ENCODE measurements at places on chromosomes 6 and 20. TPM values are rescaled to one million over a fixed set of nuclear protein-coding genes. Genes with fewer than 3 reads are reported as not detected.
A peak's percentile ranks its signal among the peaks of the same experiment; 100 is the strongest.

DNA sequence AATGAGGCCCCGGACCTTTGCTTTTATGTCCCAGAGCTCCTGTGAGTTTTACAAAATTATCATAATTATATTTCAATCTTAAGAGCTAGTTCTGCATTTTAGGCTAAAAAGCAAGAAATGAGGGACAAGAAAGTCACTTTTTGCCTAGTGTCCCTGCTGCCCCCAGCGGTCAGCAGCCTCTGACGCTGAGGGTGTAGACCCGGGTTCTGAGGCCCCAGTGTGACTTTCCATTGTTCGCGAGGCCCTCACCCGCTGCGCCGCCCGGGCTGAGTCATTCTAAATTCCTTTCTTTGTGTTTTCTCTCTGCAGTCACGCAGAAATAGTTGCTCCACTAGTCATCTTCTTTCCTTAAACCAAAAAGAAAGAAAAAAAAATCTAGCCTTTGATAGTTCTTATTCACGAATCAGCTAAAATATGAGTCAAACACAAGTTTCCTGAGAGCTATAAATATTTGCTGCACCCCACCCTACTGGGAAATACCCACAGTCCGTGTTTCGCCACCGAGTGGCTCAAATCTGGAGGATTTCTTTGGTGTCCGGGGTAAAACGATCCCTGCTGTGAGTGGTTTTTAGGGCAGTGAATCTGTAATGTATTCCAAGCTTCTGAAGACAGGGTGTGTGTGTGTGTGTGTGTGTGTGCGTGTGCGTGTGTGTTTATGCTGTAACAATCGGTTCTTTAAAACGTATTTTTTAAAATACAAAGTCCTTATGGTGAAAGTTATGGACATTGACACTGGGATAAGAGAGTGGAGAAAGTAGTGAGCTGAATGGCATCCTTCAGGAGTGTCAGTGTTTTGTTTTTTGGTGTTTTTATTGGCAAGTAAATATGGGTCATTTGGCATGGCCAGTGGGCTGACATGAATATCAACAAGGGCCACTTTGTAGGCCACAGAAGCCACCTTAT is 59.7 kb upstream of the EEF1A1 start:
- peak; percentile 90 for DNase-seq

The STMND1 gene
- total RNA-seq, result 0.27 TPM

DNA sequence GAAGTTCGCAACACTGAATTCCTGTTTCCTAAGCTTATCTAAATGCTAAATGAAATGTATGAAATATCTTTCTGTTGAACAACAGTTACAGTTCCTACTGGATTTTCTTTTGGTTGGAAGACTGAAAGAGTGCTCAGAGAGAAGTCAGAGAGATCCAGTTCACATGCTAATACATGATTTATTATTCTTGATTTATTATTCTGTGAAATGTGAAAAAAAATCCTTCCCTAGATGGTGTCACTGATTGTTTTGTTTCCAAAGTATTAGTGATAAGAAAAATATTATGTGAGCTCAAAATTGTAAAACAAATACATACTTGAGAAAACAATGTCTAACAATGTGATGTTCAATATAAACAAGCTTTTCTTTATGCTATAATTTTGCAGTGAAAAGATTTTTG is 42.1 kb downstream of the ADGRG6 start:
- DNase-seq, result no peak

The DLGAP4 gene
- total RNA-seq, result 113 TPM

The KIAA1586 gene
- 21.5 TPM for total RNA-seq

DNA sequence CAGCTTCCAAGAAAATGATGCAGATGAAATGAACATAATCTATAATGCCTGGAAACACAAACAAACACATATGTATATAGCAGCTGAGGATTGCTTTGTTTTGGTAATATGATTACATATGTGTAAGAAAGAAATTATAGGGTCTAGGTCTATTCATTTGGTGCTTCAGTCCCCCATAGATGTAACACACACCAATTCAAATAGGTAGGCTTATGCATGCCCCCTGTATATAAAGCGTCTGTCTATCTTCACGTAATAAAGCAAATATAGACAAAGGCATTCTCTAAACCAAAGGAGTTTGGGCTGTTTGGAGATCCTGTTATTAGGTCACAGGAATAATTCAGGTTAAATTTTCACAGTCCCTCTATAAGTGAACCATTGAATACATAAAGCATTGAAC is 270.4 kb upstream of the SGK1 start:
- no peak for DNase-seq

GRCh38 chr20:50467718-50468356 is 42.3 kb upstream of the PTPN1 start:
- DNase-seq, result no peak

DNA sequence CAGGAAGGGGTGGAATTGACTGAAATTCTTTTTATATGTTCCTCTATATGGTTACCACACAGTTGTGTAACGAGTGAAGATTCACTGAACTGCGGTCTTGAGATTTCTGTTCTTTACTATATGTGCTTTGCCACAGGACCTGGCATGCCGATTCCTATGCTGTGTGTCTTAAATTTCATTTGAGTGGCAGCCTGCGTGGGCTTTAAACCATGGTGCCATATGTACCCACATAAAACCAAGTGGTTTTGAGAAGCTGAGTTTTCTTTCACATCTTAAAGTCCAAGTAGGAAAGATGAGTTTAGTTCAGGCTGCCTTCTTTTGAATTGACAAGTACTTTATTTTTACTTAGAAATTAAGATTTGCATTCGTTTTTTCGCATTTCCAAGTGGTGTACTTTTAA is 101.1 kb downstream of the DOK5 start:
- no peak for DNase-seq

GRCh38 chr6:57432157-57432556 is 114.7 kb downstream of the PRIM2 start:
- no peak for DNase-seq

DNA sequence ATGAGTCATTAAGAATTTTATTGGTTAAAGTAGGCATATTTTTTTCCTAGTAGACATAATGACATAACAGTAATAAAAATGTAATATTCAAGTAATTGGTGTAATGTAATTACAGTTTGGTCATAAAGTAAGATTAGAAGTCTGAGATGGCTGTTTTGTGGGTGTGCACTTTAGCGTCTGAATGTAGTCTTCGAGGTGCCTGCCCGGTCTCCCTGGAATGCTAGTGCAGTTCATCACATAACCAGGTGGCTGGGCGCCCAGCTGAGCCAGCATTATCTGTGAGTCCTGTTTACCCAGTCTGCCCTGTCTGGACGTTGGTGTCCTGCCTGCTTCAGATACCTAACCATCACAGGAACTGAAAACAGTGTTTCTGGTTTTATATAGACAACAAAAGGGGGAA is 419.1 kb downstream of the CDC5L start:
- DNase-seq, result no peak

DNA sequence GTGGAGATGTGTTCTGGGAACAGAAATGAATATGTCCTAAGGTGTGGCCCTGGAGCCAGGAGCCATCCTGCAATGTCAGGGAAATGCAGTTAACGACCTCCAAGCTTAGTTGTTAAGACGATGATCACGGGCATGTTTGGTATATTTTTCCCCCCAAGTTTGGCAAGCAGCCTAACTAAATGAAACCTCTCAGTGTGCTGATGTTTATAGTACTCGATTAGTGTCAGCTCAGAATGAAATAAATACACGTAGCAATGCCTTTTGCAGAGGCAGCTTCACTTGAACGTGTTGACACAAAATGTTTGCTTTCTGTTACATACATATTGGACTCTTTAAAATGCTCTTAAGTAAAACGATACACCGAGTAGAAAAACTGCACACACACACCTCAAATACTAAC is 76.2 kb upstream of the OLIG3 start:
- no peak for DNase-seq

DNA sequence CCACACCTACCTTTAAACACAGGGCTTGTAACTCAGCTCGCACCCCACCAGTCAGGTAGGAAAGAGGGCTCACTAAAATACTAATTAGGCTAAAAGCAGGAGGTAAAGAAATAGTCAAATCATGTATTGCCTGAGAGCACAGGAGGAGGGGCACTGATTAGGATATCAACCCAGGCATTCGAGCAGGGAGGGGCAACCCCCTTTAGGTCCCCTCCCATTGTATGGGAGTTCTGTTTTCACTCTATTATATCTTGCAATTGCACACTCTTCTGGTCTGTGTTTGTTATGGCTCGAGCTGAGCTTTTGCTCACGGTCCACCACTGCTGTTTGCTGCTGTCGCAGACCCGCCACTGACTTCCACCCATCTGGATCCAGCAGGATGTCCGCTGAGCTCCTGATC is 657.2 kb downstream of the PRIM2 start:
- no peak for DNase-seq

- DNase-seq, result no peak
Measured at GRCh38 chr20:38649275-38649891, 47.8 kb downstream of the ARHGAP40 start.

- no peak for DNase-seq
Measured at GRCh38 chr20:63042448-63043071, 35.8 kb upstream of the BHLHE23 start.

GRCh38 chr20:23585808-23586734 is 17.8 kb upstream of the CST9L start:
- DNase-seq, result no peak

The GUCA1A gene
- not detected for total RNA-seq

GRCh38 chr6:128990360-128990759 is 107.4 kb downstream of the LAMA2 start:
- DNase-seq, result no peak

The MAS1 gene
- not detected for total RNA-seq

DNA sequence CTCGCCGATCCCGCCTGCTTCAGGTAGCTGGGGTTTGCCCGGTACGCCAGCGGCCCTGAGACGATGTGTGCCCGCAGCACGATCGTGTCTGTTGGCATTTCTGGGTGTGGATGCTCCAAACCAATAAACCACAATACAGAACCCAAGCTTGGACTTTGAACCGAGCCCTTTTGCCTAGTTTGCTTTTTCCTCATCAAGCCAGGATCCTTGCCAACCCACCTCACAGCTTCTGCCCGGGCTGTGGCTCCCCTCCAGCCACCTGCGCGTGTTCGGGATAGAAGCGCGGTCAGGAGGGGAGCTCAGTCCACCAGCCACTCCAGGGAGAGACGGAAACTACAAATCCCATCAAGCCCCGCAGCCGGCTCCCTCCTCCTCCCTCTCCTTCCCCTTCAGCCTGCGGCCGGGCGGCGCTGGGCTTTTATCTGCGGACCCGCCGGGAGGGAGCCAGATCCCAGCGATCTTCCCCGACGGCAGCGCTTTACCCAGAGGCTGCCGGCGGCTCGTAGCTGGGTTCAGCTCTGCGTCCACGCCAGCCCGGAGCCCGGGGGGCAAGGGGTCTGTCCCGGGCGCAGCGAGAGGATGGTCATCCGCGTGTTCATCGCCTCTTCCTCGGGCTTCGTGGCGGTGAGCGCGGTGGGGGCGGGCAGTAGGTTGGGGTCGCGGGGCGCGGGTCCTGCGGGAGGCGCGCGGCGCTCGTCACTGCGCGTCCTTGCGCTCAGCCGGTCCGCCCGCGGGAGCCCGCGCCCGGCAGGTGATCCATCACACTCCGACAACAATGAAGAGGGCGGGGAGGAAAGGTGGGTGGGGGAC is at the start of gene SH3BGRL2:
SH3BGRL2 (plus strand) TSS at position 447 of the 810 bp plus-strand sequence; CDS start at position 580, 133 bp downstream.
- peak; percentile 81 for DNase-seq

- DNase-seq, result peak; percentile 67
Measured at GRCh38 chr6:45576648-45577624, 199.2 kb upstream of the SUPT3H start.

The DEFB124 gene
- total RNA-seq, result 1.8 TPM

GRCh38 chr6:157454762-157455714 is 74.0 kb downstream of the ZDHHC14 start:
- no peak for DNase-seq

The NMBR gene
- 0.45 TPM for total RNA-seq

DNA sequence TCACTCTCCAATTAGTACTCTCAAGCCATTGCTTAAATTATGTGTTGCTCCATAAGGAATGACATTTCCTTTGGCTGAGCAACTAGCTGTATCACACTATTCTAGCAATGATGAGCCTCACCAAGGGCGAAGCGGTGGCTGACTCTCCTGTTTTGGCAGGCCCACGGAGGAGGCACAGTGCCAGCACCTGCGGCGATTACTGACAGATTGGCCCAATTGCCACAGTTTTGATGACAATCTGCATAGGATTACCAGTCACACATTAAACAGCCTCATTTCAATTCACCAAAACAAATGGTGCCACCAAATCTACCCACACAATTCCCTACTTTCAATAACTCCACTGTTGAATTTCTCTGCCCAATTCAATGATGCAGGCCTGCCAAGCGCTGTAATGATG is 286.9 kb downstream of the PTPRK start:
- no peak for DNase-seq

The TEAD3 gene
- total RNA-seq, result 20.5 TPM

DNA sequence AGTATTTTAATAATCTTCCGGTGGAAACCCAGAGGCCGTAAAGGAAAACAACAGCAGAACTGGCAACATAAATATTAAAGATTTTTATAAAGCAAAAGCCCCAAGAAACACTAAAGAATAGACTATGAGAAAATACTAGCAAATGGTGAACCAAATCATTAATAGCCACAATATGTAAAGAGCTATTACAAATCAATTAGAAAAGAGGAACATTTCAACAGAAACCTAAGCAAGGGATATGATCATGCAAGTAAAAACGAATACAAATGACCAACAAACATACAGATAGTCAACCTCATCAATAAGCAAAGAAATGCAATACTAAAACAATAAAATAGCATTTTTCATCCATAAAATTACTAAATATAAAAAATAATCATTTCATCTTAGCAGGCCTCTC is 3.6 kb downstream of the FBXL4 start:
- DNase-seq, result no peak

The BTNL2 gene
- total RNA-seq, result not detected

GRCh38 chr6:12137480-12137879 is 125.4 kb downstream of the HIVEP1 start:
- DNase-seq, result peak; percentile 69

- no peak for DNase-seq
Measured at GRCh38 chr6:170375661-170376060, 69.1 kb downstream of the FAM120B start.

DNA sequence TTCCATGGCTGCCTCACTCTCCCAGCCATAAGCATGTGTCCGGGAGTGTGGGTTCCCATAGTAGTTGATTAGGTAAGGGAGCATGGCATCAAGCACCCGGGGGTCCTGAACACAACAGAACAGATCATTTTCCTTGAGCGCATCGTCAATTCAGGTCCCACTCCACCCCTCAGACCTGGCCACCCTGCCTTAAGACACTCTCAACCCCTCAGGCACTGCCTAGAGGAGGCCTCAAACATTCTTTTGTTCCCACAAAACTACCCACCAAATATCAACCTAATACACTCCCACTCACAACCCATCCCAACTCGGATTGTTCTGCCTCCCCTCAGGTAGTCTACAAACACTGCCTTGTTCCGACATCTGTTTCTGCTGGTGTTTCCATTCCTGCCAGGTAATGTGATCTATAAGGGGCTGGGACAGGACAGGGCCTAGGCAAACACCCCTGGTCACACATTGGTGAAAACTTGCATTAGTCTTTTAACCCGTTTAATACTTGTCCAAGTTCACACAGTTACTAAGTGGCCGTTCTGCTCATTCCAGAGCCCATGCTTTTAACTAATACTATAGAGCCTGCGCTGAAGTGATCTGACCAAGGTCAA is 1.4 kb downstream of the NFS1 start:
- peak; percentile 3 for DNase-seq
